ENCODE measurements at places on chromosomes 1 and 21.

GRCh38 chr1:228463559-228464455 lies 23.4 kb upstream of the RNF187 start:
- peak; percentile 64 for DNase-seq

- no peak for DNase-seq
Measured at GRCh38 chr21:39705849-39706248, 39.1 kb upstream of the IGSF5 start.

GRCh38 chr1:22710701-22711049 lies at the start of gene EPHB2:
Gene EPHB2, plus strand, starts transcription at chr1:22710839. Its CDS starts 144 bp downstream, at chr1:22710983.
- peak; percentile 69 for DNase-seq

GRCh38 chr1:186479162-186479561 lies 18.2 kb upstream of the PDC start:
- no peak for DNase-seq

GRCh38 chr1:17599954-17600300 lies 60.4 kb downstream of the ARHGEF10L start:
- no peak for DNase-seq

GRCh38 chr1:84635429-84635828 lies 54.8 kb downstream of the SSX2IP start:
- no peak for DNase-seq

All from nephron progenitor cell (in vitro differentiated cells).